Neural cell (in vitro differentiated cells): ENCODE measurements at places on chromosomes 12 and 14. TPM values are rescaled to one million over a fixed set of nuclear protein-coding genes. Genes with fewer than 3 reads are reported as not detected.

SLCO1B1 gene
- polyA plus RNA-seq, result not detected in 2 replicates

TRHDE gene
- 14.7 and 20.6 TPM in 2 replicates for polyA plus RNA-seq

TSHR gene
- polyA plus RNA-seq, result not detected in 2 replicates

KRT78 gene
- polyA plus RNA-seq, result not detected in 2 replicates

VRTN gene
- not detected in 2 replicates for polyA plus RNA-seq

BDKRB1 gene
- polyA plus RNA-seq, result not detected in 2 replicates

KCNK13 gene
- polyA plus RNA-seq, result 0.11 TPM in 1 of 2 replicates, not detected in the other

AJUBA gene
- polyA plus RNA-seq, result 0.52 and 1.9 TPM in 2 replicates

PARP2 gene
- polyA plus RNA-seq, result 71.5 and 78.7 TPM in 2 replicates

HCAR3 gene
- polyA plus RNA-seq, result not detected in 2 replicates

SRGAP1 gene
- polyA plus RNA-seq, result 4.8 and 30.9 TPM in 2 replicates

TOMM20L gene
- not detected in 2 replicates for polyA plus RNA-seq

TEX22 gene
- 0.22 TPM in 1 of 2 replicates, not detected in the other for polyA plus RNA-seq

WIF1 gene
- 0.77 and 1.7 TPM in 2 replicates for polyA plus RNA-seq

PPP1R3E gene
- polyA plus RNA-seq, result 16.1 and 17.2 TPM in 2 replicates

FAM181A gene
- 0.43 TPM in 1 of 2 replicates, not detected in the other for polyA plus RNA-seq

FAM186B gene
- not detected in 2 replicates for polyA plus RNA-seq

PRPH gene
- not detected in 2 replicates for polyA plus RNA-seq

JKAMP gene
- polyA plus RNA-seq, result 180 and 204 TPM in 2 replicates

ZFYVE1 gene
- 11.5 and 13.1 TPM in 2 replicates for polyA plus RNA-seq

RASSF8 gene
- 8.3 and 11.4 TPM in 2 replicates for polyA plus RNA-seq

KRT6C gene
- polyA plus RNA-seq, result not detected in 2 replicates

CCDC196 gene
- not detected in 2 replicates for polyA plus RNA-seq

DERA gene
- 7.7 and 8.5 TPM in 2 replicates for polyA plus RNA-seq

HOXC13 gene
- not detected in 2 replicates for polyA plus RNA-seq

NRXN3 gene
- 110 and 114 TPM in 2 replicates for polyA plus RNA-seq

OR4N5 gene
- polyA plus RNA-seq, result not detected in 2 replicates

EIF2S3B gene
- 2.1 and 3.6 TPM in 2 replicates for polyA plus RNA-seq

SLC6A15 gene
- 11.4 and 13.3 TPM in 2 replicates for polyA plus RNA-seq

COX8C gene
- polyA plus RNA-seq, result not detected in 2 replicates

GALNT8 gene
- 25.8 and 25.9 TPM in 2 replicates for polyA plus RNA-seq

TAS2R20 gene
- 1.9 and 3.3 TPM in 2 replicates for polyA plus RNA-seq

TAS2R46 gene
- not detected in 2 replicates for polyA plus RNA-seq

CBX5 gene
- polyA plus RNA-seq, result 57.1 and 64.0 TPM in 2 replicates

RFC5 gene
- polyA plus RNA-seq, result 36.5 and 39.4 TPM in 2 replicates

CLEC4C gene
- polyA plus RNA-seq, result not detected in 2 replicates

TESPA1 gene
- polyA plus RNA-seq, result not detected in 2 replicates

EML1 gene
- 21.7 and 27.2 TPM in 2 replicates for polyA plus RNA-seq

AQP2 gene
- not detected in 2 replicates for polyA plus RNA-seq

ZNF605 gene
- polyA plus RNA-seq, result 18.6 and 22.6 TPM in 2 replicates

STXBP6 gene
- 14.6 and 15.1 TPM in 2 replicates for polyA plus RNA-seq

KLRB1 gene
- not detected in 2 replicates for polyA plus RNA-seq

RNF212B gene
- polyA plus RNA-seq, result not detected in 2 replicates

RAD51AP1 gene
- polyA plus RNA-seq, result 6.6 and 10.2 TPM in 2 replicates

POTEG gene
- not detected in 2 replicates for polyA plus RNA-seq

ZFC3H1 gene
- polyA plus RNA-seq, result 45.5 and 70.2 TPM in 2 replicates

CCDC38 gene
- 0.16 TPM in 1 of 2 replicates, not detected in the other for polyA plus RNA-seq

HOXC12 gene
- polyA plus RNA-seq, result not detected in 2 replicates

MVK gene
- 45.7 and 65.5 TPM in 2 replicates for polyA plus RNA-seq

SLC17A8 gene
- 0.08 and 0.22 TPM in 2 replicates for polyA plus RNA-seq

TMEM233 gene
- polyA plus RNA-seq, result not detected in 2 replicates
